ENCODE measurements at places on chromosomes 2 and 18.

DNA sequence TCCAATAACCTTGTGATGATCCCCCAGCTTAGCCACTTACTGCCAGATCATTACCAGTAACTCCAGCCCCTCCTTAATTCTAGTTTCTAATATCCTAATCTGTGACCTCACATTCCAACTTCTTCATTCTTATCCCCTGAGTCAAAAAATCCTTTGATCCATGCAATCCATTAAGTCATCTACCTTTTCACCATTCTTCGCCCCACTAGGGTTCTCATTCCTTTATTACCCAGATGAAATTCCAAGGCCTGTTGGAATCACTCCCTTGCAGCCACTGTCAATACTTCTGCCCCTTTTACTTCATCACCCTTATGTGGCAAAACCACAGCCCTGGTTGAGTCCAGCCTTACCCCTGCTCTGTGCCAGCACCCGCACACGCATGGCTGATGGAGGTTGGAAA is 20.3 kb upstream of the IL36G start:
- DNase-seq = no peak

DNA sequence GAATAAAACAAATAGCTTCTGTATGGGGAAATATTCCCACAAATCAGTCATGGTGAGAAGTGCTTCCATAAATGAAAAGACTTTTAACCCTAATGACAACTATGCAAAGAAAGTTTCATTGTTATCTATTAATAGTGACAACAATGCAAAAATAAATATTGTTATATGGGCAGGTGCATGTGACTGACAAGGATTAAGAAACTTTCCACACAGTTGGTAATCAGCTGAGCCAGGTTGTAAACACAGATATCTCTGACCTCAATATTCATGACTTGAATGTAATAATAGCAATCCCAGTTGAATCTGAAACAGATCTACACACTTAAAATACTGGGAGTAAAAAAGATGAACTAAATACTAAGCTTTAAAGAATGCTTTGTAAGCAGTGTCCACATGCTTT is 517.0 kb upstream of the SOX11 start:
- no peak for DNase-seq

GRCh38 chr2:97808816-97809215 is 95.4 kb downstream of the ZAP70 start:
- DNase-seq = no peak

DNA sequence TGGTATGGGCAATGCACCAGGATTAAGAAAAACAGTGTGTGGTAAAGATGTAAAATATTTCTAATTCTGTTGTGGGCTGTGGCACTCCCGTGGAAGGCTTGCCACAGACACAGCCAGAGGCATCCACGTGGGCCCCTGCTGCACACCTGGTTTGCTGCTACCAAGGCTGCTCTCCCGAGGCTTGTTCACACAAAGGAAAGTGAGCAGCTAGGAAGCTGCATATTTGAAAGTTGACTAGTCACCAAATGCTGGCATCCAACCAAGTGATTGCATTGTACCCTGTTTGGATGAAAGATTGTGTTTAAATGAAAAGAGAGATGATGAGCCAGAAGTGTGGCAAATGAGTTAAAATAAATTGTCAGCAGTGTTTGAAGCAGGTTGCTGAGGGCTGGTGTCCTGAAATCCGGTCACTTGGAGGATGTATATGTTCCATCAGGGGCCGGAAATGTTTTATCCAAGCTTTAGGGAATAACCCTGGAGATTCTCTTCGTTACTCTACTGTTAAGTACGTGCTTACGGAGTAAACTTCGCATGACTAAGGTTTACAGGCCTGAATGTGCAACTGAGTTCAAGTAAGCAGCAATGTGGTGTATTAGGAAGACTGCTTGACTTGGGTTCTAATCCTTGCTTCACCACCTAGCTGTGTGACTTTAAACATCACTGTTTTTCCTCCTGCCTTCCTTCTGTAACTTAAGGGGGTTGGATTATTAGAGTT is 86.1 kb downstream of the MSH2 start:
- DNase-seq = no peak

DNA sequence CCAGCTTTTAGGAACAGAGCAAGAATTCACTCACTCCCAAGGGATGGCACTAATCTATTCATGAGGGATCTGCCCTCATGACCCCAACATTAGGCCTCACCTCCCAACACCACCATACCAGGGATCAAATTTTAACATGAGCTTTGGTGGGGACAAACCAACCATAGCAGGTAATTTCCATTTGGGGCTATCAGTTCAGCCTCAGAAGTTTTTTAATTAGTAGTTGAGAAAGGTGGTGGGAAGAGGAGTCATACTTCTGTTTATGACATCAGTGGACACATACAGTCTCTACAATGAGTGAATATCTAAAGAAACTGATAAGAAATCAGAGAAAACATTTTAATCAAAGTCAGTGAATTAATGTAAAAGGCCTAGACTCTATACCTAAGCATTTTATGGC is 59.6 kb upstream of the EMILIN2 start:
- DNase-seq = no peak

DNA sequence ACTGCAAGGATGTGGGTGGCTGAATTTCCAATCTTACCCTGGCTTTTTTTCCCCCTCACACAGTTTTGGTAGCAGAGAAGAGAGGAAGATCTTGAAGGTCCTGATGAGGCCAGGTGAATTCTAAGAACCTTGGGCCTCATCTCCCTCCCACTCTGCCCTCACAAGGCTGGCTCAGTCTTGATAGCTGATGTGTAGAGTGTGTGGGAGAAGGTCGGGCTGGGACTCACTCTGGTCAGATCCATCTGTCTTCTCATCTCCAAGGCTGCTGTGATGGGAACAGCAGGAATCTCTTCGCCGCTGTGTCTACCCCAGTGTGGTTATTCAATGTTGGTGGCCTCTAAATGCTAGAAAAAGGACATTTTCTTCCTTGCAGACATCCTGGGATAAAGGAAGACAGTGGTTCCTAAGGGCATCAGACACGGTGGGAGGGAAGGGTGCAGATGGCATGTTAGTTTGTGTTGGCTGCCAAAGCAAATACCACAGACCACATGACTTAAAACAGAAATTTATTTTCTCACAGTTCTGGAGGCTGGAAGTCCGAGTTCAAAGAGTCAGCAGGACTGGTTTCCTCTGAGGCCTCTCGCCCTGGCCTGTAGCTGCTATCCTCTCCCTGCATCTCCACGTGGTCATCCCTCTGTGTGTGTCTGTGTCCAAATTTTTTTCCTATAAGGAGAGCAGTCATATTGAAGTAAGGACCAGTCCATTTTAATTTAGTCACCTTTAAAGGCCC is 37.6 kb upstream of the MGAT4A start:
- DNase-seq = no peak

GRCh38 chr2:121707920-121708361 is 28.7 kb downstream of the NIFK start:
- no peak for DNase-seq

- no peak for DNase-seq
Observed at GRCh38 chr2:198782734-198783133, 675.0 kb downstream of the SATB2 start.

- DNase-seq = no peak
Observed at GRCh38 chr2:78202366-78202765, 680.2 kb upstream of the LRRTM4 start.

GRCh38 chr2:109239720-109240119 is 110.7 kb downstream of the SH3RF3 start:
- no peak for DNase-seq

DNA sequence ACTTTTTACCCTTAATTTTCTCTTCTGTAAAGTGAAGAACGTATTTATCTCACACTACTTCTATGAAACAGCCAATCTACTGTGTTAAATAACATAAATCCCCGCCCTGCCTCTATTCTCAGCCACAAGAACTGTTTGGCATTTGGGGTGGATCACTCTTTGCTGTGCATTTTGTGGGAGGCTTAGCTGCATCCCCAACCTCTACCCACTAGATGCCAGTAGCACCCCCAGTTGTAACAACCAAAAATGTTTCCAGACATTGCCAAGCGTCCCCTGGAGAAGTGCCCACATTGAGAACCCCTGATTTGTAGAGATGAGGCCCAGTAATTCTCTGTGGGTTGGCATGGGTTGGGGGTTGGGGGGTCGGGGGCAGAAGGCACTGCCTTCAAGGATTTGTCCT is 94.7 kb upstream of the BOD1L2 start:
- DNase-seq = no peak

DNA sequence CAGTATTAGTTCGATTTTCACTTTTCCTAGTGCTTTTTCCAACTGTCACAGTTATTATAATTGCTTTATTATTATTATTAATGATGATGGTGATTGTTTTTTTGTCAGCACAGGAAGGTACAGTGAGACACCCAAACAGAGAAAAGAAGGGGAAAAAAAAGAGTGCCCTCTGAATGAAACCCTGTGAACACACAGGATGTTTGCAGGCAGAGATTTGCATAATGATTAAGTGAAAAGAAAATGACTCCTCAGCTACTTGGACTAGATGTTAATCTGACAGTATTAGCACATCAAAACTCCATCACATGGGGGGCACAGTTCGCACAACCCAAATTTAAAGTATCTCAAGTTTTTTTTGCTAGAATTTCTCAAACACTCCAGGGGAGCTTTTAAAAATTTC is 32.9 kb downstream of the ADD2 start:
- DNase-seq = no peak

DNA sequence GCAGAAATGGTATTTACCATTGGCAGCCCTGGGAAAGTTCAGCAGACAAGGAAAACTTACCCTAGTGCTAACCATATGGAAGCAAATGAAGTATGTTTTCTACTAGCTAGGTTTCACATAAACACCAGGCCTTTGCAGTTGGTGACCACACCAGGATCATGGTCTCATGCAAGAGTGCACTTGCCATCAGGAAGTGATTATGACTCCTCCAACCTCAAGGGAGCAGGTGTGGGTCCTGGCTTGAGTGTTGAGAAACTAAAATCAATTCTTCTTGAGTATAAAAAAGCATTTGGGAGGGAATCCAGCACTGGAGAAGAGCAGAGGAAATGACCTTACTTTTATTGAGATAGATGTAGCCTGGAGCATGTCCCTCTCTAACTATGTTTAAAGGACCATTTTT is 56.8 kb upstream of the SPAG16 start:
- DNase-seq = no peak

GRCh38 chr18:36663312-36663711 is 165.5 kb downstream of the TPGS2 start:
- DNase-seq = no peak

GRCh38 chr2:106160786-106161261 is 33.3 kb downstream of the UXS1 start:
- no peak for DNase-seq

DNA sequence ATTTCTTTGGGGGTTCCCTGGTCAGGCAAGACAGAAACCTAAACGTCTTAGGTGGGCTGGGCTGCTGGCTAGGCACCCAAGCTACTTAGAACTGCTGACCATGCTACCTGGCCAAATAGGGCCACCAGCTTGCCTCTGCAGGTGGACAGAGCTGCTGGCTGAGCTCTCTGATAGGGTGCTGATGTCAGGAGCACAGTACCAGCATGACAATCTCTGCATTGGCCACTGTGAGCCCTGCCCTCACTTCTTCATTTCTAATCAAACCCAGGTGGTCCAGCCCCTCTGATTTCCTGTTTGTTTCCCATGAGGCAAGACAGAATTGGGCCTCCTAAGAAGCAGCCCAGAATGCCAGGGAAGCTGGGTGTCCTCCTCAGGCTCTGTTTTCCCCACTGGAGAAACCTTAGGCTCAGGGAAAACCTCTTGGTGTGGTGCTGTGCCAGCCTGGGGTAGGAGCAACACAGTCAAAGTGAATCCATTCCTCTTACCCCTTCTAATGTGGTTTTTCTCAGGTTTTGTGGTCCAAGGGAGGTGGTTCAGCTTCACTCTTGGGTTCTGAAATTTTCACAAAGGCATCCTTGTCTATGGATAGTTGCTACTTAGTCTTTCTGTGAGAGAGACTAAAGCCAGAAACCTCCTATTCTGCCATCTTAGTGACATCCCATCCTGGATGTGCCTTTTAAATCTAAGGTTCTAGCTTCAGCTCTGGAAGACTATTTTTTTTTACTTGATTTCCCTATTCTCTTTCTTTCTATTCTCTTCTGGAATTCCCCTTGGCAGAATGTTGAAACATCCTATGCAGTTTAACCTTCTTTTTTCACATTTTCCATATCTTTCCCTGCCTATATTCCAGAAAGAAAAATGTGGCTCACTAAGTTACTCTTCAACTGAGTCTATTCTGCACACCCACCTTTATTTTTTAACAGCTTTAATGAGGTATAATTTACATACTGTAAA is 15.2 kb downstream of the SP100 start:
- no peak for DNase-seq

DNA sequence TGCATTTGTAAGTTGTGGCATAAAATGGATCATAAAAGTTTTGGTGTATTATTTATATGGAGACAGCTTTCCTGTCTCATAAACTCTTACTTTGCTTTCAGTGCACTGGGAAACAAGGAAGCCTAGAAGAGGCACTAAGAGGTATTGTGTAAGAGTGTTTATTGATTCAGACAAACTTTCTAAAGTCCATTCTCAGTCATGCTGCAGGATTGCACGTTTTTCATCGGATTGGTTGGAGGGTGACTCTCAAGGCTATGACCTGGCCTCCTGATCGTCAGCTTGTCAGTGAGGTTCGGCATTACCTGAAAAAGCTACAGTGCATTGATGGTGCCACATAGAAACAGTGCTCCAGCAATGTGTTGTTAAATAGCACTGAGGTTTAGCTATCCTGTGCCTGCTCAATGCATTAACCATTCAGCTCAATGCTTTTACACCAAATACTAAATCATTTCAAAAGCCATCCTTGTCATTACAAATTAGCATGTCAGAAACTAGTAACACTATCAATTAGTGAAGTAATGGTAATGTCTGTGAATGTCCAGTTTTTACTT is 545.5 kb downstream of the CBLN2 start:
- no peak for DNase-seq

- DNase-seq = no peak
Observed at GRCh38 chr18:67973916-67974315, 457.4 kb upstream of the DSEL start.

DNA sequence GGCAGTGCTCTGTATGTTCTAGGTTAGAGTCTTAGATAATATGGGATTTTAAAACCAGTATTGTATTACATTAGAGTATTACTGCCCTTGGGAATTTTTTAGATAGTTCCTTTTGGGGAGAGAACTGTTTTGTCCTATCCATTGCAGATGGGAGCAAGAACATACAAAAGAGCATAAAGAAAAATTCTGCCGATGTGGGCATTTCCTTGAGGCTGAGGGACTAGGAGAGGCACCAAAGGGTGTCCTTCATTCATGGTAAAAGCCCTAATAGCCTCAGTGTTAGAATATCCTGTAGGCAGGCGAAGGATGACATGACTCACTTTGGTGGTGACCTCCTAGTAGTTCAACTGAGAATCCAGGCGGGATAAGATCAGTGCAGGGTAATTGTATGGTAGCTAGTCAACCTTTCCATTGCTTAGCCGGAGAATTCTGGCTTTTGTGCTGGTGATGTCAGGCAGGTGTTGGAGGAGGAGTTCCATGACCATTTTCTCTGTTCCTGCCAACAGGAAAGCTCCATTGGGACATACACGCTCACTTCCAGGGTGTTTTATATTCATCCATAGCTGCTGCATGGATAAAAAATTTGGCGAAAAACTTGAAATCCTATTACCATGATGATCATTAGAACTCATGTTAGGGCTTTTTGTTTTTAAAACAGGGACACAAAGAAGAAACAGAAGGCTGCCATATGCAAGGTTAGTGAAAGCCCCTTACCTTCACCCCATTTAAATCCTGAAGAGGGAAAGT is 28.1 kb downstream of the EPAS1 start:
- DNase-seq = no peak

- DNase-seq = no peak
Observed at GRCh38 chr2:62140426-62141141, 55.3 kb upstream of the B3GNT2 start.

- no peak for DNase-seq
Observed at GRCh38 chr2:215845839-215846586, 167.3 kb downstream of the MREG start.

GRCh38 chr2:172834881-172835280 is 99.2 kb downstream of the RAPGEF4 start:
- no peak for DNase-seq
